NCI-H1694 treated with DMSO at 0.1 percent for 48 hours (cell line): ENCODE measurements at places on chromosomes 5 and 9.

GRCh38 chr9:99389087-99390033 is 167.3 kb downstream of the SEC61B start:
- no peak for DNase-seq

DNA sequence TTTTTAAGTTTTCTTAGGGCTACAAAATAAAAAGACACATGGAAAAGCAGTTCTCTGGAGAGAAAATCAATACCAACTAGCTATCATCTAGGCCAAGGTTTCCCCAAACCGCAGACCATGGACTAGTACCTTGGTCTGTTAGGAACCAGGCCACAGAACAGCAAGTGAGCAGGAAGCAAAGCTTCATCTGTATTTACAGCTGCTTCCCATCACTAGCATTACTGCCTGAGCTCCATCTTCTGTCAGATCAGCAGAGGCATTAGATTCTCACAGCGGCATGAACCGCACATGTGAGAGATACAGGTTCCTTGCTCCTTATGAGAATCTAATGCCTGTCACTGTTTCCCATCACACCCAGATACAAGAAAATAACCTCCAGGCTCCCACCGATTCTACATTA is 1907.6 kb upstream of the ACO1 start:
- no peak for DNase-seq

DNA sequence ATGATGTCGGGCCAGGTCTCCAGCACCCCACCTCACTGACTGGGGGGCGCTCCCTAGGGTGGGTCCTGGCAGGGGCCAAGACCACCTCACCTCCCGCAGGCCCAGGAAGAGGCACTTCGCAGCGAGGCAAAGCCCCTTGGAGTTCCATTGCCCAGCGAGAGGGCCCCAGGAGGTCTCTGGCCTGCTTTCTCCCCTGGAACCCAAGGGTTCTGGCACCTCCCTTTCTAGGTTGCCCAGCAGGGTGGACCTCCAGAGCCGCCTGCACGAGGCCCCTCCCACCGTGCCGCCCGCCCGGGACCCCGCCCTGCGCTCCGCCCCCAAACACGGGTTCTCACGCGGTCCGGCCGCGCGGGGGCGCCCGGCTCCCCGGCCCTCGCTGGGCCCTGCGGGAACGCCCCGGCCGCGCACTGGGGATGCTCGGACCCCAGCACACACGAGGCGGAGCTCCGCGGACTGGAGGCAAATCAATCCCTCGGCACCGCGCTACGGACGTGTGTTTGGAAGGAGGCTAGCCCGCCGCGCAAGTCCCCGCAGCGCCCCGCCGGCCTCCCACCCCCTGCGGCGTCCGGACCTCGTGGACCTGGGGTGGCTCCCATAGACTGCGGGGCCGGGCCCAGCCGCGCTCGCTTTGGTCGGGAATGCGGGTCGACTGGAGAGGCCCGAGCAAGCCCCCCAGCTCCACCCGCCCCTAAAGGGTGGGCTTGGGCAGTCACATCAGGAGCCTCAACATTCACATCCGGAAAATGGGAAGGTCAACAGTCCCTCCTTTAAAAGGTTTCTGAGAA is 99.5 kb upstream of the LMX1B start:
- DNase-seq = peak; percentile 15

DNA sequence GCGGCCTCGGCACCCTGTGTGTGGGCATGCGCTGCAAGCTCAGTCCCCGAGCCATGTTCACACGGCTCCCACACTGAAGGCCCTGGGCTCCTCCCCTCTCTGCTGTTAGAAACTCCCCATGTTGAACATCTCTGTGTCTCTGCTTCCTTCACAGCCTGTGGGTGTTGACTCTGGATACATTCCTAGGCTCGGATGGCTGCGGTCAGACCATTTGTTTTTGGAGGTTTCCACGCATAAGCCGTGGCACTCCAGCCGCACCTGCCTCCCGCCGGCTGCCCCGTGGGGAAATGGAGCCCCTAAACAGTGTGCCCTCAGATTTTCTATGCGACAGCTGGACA is 31.2 kb upstream of the LRRC14B start:
- DNase-seq = no peak

- DNase-seq = no peak
Observed at GRCh38 chr5:75057561-75057960, 5.2 kb upstream of the GCNT4 start.

GRCh38 chr5:179060116-179061008 is at the start of gene ZNF354C:
TSS of gene ZNF354C (plus strand) at chr5:179060373. CDS start at chr5:179062069, 1,696 bp downstream.
- DNase-seq = no peak

GRCh38 chr5:58447226-58447625 is 12.7 kb downstream of the PLK2 start:
- DNase-seq = no peak

DNA sequence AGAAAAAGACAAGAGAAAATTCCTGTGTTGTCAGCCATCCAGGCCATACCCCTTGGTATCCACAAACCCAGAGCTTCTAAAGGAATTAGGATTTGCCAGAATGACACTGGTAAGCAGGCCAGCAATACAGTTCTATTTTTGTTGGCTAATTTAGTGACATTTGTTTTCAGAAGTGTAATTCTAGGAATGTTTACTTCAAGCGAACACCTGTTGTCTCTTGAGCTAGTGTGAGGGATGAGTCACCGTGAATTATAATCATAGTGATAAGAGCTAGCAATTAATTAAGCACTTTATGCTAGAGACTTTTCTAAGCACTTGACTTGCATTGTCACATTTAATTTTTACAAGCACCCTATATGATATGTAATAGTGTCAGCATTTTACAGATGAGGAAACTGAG is 99.2 kb downstream of the PRKACG start:
- DNase-seq = no peak

DNA sequence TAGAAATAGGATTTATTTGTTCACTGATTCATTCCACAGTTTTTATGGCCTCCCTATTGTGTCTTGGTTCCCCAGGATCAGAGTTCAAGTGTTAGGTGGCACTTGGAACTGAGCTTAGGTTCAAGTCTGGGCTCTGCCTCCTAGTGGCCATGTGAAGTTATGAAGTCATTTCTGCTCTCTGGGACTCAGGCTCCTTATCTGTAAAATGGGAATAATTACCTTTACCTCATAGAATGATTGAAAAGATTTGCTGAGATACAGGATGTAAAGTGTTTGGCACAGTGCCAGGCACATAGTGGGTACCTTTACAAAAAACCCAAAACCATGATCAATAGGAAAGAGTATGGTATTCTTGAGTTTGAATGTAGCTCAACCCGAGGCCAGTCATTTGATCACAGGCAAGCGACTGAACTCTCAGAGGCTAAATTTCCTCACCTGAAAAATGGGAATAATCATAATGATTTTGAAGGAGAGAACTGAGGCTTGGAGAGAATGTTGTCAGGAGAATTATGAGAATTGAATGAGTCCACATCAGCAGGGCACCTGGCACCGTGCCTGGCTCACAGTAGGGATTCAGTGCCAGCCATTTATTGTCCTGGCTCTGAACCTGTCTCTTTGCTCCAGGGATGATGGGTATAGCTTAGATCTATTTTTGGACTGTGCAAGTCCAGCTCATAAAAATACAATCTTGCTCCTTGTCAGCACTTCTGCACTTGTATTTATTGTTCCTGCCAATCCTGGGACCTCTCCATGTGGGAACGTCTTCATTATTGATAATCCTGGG is 10.8 kb downstream of the NSG2 start:
- DNase-seq = no peak

DNA sequence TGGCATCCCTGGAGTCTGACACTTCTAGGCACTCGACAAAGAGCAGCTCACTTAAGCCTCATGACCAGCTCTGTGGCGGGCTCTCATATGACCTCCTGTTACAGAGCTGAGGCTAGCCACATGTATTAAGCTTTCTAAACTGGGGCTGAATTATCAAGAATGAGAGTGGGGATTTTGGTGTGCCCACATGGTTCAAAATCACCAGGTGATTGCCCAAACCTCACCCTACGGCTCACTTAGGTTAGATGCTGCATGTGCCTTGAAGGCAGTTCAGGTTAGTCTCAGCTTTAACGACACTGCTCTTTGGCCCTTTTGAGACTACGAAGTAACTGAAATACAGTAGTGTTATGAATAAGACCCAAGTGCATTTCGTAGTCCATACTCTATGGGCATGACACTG is 39.4 kb upstream of the SMIM32 start:
- DNase-seq = no peak

DNA sequence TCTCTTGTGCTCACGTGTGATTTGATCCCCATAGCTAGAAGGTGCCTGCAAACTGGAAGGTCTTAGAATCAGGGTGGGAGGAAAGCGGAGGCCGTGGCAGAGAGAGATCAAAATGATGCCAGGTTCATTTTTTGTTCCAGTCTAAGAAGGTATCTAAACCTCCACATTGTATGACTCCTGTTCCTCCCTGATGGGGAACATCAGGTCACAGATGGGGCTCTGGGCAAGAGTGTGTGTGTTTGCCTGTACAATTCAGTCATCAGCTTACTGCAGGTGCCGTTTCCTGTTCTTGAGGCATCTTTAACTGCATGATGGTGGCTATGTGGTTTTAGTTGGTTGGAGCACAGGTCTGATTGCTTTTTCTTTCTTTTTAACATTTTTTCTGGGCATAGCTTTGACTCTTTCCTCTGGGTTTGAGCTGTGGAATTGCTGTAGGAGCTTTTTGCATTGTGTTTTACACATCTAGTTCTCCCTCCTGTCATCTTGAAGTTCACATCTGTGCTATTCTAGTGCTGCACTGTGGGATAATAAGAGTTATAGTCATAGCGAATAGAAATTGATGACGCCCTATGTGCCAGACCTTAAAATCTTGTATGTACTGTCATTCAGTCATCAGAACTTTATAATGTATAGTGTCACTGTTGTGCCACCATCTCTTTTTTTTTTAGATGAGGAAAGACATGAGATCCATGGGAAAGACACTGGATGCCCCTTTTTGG is 30.8 kb downstream of the ARHGAP26 start:
- DNase-seq = no peak

DNA sequence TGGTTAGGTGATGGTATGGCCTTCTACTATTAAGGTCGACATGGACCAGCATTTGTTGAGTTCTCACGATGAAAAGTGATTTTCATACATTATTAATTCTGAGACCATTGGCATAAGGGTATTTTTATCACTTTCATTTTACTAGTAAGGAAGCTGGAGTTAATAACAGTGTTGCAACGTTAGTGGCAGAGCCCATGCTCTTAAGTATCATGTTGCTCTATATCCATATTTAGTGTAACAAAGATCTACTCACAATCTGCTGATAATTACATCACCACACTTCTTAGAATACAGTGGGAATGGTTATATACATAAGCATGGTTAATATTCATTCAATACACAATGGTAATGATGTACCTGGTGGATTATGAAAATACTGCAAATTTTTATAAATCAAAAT is 81.9 kb downstream of the PRR16 start:
- DNase-seq = no peak

DNA sequence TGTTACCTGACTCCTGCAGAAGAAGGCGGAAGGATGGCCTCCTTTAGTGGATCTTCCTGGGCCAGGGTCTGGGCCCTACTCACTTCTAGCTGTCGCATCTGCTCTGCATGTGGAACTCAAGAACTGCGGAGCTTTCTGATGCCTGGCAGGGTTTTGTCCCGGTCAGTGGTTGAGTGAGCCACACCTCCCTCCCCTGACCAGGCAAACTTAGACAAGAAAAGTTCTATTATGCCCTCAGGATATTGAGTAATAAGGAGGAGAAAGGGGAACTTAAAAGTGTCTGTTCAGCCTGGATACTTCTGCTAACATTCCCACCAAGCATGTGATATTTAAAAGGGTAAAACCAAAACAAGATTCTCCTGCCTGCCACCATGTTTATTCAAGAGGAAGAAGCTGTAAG is at the start of gene FYB1:
TSS of gene FYB1 (minus strand) at position 127 of the 400 bp plus-strand sequence. CDS start 16,603 bp downstream, outside the sequence.
- no peak for DNase-seq

DNA sequence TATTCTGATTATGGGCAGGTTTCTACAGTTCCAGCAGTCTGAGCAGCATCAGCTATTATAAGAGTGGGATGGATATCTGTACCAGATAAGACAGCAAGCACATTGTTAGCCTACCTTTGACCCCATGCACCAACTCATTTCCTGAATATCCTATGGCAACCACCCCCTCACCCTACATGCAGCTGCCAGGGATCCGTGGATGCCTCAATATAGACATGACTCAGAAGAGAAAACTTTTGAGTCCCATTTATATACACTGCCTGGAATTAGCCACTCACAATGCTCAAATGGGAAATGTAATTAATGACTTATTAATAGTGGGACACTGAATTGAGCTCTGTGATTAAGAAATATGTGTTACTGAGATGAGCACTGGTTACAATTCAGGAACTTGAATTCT is 124.4 kb downstream of the SSBP2 start:
- DNase-seq = no peak

GRCh38 chr5:146116361-146116760 is 11.0 kb upstream of the PLAC8L1 start:
- DNase-seq = no peak

GRCh38 chr5:180387798-180388197 is 34.7 kb upstream of the GFPT2 start:
- no peak for DNase-seq

- DNase-seq = no peak
Observed at GRCh38 chr9:113508111-113508749, 44.7 kb downstream of the RGS3 start.

- no peak for DNase-seq
Observed at GRCh38 chr9:118414676-118415075, 710.5 kb downstream of the TLR4 start.

GRCh38 chr9:125043631-125044030 is 99.7 kb downstream of the SCAI start:
- DNase-seq = no peak

- DNase-seq = no peak
Observed at GRCh38 chr5:82160948-82161347, 117.2 kb downstream of the RPS23 start.

DNA sequence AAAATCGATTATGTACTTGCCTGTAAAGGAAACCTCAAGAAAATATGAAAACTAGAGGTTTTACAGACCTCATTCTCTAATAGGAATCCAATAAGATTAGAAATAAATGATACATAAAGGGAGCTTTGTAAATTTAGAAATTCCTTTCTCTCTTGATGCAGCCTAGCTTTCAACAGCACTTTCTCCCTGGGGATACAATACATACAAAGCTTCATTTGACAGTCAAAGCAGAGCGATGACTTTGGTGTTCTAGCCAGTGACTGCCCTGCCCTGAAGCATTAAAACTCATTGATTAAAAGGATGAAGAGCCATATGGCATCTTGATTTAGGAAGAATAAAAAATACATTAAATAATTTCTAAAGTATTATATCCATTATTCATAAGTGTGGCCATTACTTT is 46.3 kb upstream of the GLIS3 start:
- no peak for DNase-seq

DNA sequence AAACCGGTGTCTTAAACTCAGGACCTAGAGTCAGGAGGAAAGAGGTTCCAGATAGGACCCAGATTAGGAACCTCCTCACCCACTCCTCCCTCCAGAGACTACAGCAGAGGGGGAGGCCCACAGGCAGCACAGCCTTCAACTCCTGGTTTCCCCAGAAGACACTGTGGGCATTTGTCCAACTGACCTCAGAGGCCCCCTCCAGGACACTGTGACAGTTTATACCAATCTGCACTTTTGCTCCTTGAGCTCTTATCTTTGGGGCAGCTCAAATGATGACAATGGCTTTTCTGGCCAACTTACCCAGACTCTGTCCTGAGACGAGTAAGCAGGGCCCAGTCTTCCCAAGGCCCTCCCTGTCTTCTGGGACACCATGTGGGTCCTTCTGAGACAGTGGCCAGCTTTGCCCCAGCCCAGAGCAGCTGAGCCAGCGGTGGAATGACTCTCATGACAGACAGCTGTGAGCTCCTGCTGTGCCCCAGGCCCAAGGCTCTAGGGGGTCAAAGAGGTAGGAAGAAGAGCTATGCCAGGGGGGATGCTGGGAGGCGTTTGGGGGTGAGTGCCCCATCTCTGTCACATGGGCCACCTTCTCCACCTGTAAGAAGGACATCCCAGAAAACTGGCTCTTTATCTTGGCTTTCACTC is 14.3 kb downstream of the OR2V2 start:
- DNase-seq = no peak
